Vagina (tissue), 2 donors: ENCODE measurements at places on chromosomes 6 and 20.

GRCh38 chr6:79467716-79468115 lies 69.5 kb downstream of the LCA5 start:
- no peak for DNase-seq

- DNase-seq: no peak
These were observed 146.1 kb downstream of the NFATC2 start for GRCh38 chr20:51396365-51396909.

GRCh38 chr6:40794586-40794985 lies 207.4 kb upstream of the LRFN2 start:
- DNase-seq: no peak

DNA sequence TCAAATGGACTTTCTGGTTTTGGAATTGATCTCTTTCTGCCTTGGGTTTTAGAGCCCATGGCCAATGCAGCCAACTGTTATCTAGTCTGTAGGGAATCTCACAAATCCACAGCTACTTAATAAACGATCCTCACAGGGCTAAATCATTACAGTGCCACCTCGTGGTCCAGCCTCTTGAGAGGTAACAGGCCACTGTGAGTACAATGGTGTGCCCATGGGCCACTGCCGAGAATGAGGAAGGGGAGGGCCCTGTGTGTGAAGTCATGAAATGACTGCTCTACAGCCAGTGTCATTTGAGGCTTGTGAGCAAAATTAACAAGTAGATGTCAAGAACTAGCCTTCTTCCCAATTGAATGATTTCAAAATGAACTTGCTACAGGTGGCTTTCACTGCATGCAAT lies 54.3 kb upstream of the GMPR start:
- no peak for DNase-seq

DNA sequence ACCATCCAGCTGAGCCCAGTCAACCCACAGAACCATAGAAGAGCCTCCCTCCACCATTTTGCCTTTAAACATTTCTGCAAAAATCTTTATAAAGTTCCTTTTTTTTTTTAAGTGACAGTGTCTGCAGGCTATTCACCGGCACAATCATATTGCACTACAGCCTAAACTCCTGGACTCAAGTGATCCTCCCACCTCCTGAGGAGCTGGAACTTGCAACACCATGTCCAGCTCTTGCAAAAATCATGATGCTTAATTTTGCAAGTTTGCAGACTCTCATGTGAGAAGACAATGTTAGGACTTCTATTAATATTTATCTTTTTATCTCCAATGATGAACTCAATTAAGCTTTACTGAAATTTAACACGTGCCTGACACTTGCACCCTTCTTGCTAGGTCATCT lies 88.8 kb downstream of the INSM1 start:
- no peak for DNase-seq

GRCh38 chr6:617456-618100 lies 39.3 kb downstream of the HUS1B start:
- no peak for DNase-seq

GRCh38 chr6:37947468-37947867 lies 127.9 kb downstream of the ZFAND3 start:
- no peak for DNase-seq

- DNase-seq: no peak
These were observed 119.2 kb upstream of the TMEM170B start for GRCh38 chr6:11418290-11418905.

DNA sequence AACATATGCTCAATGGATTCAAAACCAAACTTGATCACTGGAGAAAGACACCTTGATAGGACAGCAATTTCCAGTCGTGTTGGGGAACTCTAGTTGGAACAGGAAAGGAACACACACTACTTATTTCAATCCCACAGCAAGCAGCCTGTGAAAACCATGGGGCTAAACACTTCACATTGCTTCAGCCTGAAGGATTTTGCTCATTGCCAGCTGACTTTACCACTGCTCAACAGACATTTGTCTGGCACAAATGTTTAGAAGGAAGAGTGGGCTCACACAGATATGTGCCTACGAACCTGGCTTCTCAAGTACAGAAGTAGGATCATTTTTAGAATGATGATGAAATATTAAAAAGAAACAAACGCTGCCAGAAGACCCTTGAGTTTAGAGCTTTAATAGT lies 598.1 kb downstream of the PHF3 start:
- DNase-seq: no peak

DNA sequence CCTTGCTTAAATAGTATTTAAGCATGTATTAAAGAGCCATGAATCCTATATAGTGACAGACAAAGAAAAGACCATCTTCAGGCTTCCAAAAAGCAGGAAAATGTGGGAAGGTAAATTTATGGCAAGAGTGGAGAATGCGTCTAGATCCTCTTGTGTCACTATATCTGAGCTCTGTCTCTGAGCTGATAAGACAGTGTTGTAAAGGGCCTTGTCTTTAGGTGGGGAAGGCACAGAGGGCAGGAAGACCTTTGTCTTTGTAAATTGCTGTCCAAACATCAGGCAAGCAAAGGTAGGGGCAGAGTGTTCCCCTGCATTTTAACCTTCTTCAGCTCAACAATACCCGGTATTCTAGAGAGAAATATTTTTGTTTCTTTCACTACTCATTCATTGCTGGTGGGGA lies 33.9 kb upstream of the MBOAT1 start:
- DNase-seq: no peak

DNA sequence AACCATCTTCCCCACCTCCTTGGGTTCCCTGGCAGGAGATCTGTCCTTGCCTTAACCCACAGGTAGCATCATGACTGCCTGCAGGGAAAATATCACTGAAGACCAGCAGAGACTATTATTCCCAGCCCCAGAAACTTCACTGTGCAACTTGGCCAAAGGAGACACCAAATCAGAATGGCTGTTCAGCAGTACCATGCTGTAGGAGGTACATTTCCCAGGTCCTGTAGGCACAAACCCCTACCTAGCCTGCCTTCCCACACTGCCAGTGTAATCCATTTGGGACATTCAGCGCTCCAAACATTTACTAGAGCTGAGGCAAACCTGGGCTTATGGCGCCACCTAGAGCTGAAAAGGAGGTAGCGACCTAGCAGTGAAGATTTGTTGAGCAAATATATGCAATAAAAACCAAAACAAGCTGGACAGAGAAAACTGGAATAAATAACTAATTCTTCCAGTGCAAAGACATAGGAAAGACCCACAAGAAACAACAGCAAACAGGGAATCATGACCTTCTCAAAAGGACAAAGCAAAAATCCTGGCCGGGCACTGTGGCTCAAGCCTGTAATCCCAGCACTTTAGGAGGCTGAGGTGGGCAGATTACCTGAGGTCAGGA lies 60.3 kb downstream of the VTA1 start:
- no peak for DNase-seq

DNA sequence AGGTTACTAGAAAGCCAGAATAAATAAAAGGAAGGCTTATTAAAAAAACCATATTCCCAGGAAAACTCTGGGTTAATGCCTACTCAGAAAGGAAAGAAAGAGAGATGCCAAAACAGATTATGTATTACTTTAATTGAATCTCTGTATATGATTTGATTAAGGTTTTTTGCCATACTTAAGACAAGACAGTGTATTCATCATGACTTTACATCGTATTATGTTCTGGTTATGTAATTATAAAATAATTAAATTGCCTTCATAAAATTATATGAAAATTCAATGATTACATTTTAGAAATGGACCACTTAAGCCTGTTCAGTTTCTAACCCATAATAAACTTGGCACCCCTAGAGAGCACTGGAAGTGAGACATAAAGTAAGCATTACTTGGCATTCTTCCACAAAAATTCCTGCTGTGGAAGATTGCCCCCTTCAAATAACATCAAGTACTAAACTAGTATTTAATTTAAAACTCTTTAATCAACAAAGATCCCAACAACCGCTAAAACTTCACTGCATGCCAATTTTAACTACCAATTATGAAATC lies 20.8 kb upstream of the IBTK start:
- DNase-seq: no peak

- DNase-seq: no peak
These were observed 149.1 kb downstream of the ZNF217 start for GRCh38 chr20:53444401-53445149.

- no peak for DNase-seq
These were observed 77.7 kb upstream of the KCNG1 start for GRCh38 chr20:51100617-51101016.

- DNase-seq: no peak
These were observed 75.2 kb downstream of the STXBP5 start for GRCh38 chr6:147279427-147279826.

GRCh38 chr6:91490671-91491301 lies 903.9 kb upstream of the MAP3K7 start:
- no peak for DNase-seq

GRCh38 chr6:83442752-83443151 lies 11.9 kb upstream of the ME1 start:
- no peak for DNase-seq
